ENCODE measurements at places on chromosomes 3 and 15.

- no peak for DNase-seq
Measured at GRCh38 chr3:56771376-56771775, 30.4 kb downstream of the ARHGEF3 start.

DNA sequence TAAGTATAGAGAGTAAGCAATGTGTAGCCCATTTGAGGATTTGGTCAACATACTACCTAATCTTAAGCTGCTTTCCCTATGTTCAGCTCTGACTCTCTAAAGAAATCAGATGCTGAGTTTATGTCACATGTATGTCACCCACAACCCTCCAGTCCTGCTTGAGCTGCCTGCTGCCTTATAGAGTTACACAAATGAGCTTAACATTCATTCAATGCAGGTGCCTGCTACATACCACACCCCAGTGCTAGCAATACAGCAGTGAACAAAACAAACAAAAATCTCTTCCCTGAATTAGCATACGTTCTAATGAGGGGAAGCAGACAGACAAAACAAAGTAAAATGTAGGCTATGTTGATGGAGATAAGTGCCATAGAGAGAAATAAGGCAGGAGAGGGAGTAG is 93.0 kb downstream of the HHLA2 start:
- DNase-seq, result no peak

- DNase-seq, result no peak
Measured at GRCh38 chr15:67869701-67870100, 29.9 kb upstream of the RNU6-1 start.

GRCh38 chr3:166243511-166243910 is 406.3 kb upstream of the BCHE start:
- no peak for DNase-seq

GRCh38 chr3:27721717-27722564 is at the start of gene EOMES:
EOMES (minus strand) TSS chr3:27722323; CDS start chr3:27722294, 29 bp downstream.
- peak; percentile 58 for DNase-seq

DNA sequence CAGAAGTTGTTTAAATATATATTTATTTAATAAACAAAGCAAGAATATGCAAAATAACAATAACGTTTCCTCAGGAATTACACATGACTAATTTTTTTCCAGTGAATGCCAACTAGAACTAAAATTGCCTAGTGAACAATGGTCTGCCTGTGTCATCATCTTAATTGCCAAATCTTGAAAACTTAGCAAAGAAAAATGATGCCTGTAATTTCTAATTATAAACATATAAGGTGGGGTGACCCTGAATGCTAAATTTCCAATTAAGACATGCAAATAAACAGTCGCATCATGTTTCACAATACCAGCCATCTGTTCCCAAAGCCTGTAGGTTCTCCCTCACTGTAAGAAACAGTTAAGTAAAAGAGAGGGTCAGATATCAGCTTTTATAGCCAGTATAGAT is 67.6 kb upstream of the PLCL2 start:
- DNase-seq, result no peak

- no peak for DNase-seq
Measured at GRCh38 chr15:75431270-75431669, 20.2 kb downstream of the SIN3A start.

DNA sequence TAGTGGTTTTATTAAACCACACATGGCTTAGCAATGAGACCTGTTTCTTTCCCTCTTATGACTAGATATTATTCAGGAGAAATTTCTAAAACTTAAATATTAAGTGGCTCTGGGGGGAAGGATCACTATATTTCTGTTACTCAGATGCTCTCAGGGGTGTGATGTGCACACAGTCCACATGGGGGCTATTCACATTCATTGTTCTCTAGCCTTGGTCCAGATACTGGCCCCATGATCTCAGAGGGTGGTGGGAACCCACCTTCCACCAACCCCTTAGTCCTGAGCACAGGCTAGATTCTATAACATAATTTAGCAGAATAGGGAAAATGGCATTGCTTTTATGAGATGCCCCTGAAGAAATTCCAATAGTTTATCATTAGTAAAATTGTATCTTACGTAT is 149.0 kb upstream of the ST8SIA2 start:
- DNase-seq, result no peak

DNA sequence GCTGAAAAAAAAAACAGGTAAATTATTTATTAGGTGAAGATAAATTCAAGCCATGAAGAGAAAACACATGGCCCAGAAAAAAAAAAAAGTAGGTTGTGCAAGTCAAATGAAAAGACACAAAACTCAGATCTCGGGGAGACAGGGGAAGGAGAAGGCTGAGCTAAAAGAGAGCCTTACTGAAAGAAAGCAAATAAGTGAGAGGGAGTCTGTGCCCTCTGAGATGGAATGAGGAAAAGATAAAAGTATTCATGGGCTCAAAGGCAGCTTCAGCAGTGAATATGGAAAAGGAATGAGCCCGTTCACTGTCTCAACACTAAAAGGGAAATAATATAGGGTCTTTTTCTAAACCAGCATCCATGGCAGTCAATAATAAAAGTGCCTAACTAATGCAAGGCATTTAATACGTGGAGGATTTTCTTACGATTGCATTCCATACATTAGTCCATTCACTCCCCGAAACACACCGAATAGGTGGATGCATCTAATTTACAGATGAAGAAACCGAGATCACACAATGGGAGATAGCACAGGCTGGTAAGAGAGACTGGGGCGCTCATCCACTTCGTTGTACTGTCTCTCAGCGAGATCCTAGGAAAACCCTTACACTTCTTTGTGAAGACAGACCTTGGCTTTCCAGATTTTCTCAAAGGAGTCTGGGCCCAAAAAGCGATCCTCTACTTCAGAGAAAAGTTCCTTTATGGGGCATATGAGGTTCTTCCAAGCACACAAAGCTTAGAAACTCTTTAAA is 1.1 kb downstream of the TFDP2 start:
- no peak for DNase-seq

DNA sequence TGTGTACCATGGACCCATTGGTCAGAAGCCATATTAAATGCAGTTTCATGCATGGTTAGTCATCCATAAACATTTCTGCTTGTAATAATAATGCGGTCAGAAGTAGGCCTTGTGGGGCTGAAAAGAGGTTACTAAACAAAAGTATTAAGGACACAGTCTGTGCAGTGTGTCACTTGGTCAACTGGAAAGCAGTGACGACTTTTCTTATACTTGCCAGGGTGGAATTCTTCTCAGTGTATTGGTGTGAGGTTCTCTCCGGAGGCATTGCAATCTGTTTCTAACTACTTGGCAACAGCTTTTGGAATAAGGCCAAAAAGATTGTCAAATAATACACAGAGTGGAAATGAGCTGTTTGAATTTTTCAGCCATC is 46.8 kb downstream of the CHL1 start:
- DNase-seq, result no peak

- DNase-seq, result no peak
Measured at GRCh38 chr3:158731938-158732855, at the start of gene RARRES1. RARRES1 (minus strand) TSS chr3:158732457; CDS start chr3:158732415, 42 bp downstream.

DNA sequence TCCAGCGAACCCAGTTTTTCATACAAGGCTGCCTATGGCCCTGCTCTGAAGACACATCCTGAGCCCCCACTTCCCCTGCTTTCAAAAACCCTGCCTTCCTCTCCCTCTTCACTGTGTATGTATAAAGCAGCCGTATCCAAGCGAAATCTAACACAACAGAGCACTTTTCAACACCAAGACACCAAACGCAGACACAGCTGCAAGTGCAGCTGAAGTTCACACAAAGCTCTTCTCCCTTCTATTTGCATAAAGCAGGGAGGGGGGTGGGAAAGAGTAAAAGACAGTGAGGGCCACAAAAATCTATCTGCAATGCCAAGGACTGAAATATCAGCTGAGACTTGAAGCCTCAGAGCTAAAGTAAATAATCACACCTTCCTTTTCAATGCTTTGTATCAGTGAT is 35.1 kb upstream of the CSPG5 start:
- no peak for DNase-seq

DNA sequence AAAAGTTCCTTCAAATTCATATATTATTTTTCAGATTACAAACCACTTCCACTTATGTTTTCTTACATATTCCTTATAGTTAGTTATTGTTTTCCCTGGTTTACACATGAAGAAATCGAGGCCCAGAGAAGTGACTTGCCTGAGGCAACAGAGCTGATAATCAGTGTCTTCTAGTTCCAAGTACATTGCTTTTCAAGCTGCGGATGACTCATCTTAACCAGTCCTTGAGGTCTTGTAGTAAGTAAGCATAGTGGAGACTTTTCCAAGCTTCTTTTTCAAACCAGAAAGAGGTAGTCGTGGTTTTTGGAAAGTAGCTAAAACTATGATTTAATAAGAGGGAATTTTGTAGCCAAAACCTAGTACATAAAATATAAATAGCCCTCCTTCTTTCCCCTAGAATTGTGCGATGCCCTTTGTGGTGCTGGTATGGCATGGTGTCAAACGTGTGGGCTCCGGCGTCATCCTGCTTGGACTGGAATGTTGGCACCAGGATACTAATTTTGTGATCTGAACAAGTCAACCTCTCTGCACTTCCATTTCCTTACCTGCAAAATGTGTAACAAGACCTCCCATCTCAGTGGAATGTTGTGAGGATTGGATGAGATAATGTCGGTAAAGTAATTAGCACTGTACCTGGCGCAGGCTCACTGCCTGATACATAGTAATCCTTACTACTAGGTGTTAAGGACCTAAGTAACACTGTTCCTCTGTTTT is 19.0 kb upstream of the DLG1 start:
- no peak for DNase-seq

DNA sequence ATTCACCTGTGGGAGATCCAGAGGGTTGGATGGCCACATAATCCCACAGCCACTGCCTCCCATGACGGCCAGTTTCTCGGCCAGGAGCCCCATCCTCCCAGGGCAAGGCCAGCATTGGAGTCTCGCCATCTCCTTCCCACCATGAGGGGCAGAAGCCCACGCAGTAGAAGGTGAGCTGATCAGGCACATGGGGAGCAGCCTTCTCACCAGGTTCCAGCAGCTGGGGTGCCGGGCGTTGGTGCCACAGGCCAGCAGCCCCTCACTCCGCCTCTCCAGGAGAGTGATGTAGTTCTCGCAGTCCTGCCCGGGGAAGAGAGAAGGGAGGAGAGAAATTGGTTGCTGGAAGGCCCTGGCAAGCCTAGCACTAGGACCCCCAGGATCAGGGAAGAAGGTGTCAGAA is 16.1 kb downstream of the SEMA7A start:
- DNase-seq, result no peak

GRCh38 chr3:105274536-105274935 is 92.2 kb upstream of the ALCAM start:
- DNase-seq, result no peak

DNA sequence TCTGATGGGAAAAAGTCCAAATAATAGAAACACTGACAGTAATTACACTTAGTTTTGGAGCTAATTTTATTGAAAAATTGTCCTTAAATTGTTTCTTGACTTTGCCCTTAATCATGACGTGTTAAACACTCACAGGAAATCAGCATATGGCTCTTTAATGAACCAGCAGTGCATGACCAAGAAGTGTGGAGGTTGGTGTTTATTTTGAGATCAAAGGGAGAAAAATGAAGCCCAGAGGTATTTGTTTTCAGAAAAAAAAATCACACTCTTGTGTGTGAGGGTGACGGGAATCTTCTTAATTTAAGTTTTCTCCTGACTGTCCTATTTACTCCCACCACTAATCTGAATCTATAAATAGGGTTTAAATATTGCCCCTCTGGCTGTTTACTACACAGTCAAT is 28.8 kb upstream of the SYNM start:
- DNase-seq, result no peak

GRCh38 chr3:157491136-157491535 is 12.1 kb downstream of the VEPH1 start:
- DNase-seq, result no peak

DNA sequence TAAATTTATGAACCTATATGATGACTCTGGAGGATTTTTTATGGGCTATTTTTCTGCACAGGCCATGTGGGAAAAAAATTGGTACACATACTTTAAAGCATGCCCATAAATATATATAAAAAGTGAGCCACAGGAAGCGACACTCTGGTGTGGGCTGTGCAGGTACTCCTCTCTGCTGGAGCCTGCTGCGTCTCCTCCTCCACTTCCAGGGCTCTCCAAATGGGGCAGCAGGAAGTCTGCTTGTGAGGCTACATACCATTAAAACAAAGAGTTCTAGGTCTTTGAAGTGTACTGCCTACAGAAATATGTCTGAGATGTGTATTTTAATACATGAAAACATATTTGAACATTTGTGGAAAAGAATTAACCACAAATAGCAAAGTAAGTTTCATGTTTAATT is 135.1 kb downstream of the CTNNB1 start:
- no peak for DNase-seq

GRCh38 chr15:24318981-24319380 is 356.6 kb upstream of the NPAP1 start:
- no peak for DNase-seq

DNA sequence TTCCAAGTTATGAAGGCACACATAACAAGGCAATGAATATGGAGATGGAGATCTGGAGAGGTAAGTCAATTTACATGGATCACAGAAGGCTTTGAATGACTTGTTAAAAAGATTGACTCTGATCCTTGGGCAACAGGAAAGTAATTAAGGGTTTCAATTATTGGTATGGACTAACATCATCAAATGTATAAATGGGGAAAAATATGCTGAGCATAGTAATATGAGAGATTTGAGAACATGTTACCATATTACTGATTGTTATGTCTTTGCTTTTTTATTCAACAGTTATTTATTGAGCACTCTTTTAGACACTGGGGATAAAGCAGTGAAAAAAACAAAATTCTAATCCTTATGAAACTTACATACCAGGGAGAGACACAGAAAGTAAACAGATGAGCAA is 238.5 kb upstream of the ROBO1 start:
- DNase-seq, result no peak

GRCh38 chr3:138230525-138230924 is 43.4 kb downstream of the ARMC8 start:
- DNase-seq, result no peak

DNA sequence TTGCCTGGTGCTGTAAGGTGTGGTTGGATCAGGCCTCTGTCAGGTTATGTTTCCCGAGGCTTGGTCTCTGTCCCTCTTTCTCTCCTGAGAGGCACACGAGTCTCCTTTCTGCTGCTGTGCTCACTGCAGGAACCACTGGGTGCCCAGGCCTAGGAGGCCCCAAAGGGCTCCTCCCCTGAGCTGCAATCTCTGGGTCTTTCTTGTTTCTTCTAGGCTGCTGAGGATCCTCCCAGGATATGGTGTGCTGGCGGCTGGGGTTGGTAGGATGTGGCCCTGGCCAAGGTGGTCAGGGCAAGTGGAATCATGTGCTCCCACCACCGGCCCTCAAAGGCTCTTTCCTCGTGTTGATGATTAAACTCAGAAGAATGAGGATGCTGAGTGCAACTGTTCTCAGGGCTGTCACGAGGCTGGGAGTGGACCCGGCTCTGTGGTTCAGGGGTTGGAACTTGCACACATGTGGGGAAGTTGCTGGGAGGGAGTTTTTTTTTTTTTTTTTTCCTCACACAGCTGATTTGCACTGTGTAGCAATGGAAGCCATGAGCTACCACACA is 43.6 kb upstream of the CTSH start:
- DNase-seq, result no peak

DNA sequence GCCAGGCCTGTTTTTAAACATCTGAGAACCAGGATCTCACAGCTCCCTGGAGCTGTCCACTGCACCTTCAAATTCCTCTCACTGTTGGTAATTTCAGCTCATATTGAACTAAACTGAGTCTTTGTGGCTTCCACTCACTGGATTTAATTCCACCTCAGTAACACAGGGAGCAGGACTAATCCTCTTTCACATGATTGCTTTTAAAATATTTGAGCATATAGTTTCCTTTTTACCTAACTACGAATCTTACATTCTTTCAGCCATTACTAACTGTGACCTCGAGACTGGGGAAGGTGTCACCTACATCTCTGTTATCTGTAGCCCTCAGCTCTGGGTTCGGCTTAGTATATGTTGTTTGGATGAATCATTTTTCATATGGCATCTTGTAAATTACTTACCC is 194.3 kb upstream of the C2CD4B start:
- no peak for DNase-seq

GRCh38 chr3:187448674-187449073 is 80.5 kb downstream of the RTP4 start:
- no peak for DNase-seq
